Activated CD8-positive, alpha-beta T cell treated with anti-CD3 and anti-CD28 coated beads for 36 hours (primary cell): ENCODE measurements at places on chromosomes 12 and 14.

GRCh38 chr14:101780887-101781239 is 19.4 kb downstream of the PPP2R5C start:
- peak; percentile 11 for DNase-seq

DNA sequence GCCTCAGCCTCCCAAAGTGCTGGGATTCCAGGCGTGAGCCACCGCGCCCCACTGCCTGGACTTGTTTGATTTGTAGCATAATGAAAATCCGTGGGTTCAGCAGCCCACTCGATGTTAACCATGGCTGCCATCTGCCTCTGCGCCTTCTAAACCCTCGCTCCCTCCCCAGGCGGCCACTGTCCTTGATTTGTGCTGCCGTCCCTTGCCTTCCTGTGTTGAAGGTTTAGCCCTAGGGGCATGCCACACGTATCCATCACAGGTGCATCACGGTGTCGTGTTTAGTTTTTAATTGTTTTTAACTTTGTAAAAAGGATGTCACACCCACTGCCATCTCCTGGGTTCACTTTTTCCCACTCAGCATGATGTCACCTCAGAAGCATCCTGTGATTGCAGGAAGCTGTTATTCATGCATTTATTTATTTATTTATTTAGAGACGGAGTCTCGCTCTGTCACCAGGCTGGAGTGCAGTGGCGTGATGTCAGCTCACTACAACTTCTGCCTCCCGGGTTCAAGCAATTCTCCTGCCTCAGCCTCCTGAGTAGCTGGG is 24.5 kb upstream of the ULK1 start:
- DNase-seq: no peak

DNA sequence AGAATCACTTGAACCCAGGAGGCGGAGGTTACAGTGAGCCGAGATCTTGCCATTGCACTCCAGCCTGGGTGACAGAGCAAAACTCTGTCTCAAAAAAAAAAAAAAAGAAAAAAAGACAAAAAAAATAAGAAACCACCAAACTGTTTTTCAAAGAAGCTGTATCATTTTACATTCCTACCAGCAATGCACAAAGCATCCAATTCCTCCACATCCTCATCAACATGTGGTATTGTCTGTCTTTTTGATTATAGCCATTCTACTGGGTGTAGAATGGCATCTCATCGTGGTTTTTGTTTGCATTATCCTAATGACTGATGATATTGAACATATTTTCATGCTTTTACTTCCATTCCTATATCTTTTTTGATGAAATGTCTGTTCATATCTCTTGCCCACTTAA is 36.2 kb upstream of the GNG2 start:
- no peak for DNase-seq

- no peak for DNase-seq
Observed at GRCh38 chr14:105255021-105255507, 6.7 kb downstream of the BTBD6 start.

DNA sequence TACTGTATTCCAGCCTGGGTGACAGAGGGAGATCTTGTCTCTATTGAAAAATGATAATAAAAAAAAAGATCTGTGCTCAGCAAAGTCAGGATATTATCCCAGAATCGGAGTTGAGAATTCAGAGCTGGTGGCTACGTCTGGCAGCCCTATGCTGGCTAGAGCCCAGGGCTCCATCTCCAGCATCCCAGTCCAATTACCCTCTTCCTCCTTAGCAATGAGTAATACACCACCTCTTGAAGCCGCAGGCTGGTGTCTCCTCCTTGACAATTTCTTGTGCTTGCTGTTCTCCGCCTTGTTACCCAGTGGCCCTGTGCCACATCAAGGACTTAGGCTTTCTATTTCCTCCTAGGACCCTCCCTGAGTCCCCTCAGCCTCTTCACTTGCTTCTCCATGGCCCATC is 38.4 kb upstream of the DDX11 start:
- DNase-seq: no peak

DNA sequence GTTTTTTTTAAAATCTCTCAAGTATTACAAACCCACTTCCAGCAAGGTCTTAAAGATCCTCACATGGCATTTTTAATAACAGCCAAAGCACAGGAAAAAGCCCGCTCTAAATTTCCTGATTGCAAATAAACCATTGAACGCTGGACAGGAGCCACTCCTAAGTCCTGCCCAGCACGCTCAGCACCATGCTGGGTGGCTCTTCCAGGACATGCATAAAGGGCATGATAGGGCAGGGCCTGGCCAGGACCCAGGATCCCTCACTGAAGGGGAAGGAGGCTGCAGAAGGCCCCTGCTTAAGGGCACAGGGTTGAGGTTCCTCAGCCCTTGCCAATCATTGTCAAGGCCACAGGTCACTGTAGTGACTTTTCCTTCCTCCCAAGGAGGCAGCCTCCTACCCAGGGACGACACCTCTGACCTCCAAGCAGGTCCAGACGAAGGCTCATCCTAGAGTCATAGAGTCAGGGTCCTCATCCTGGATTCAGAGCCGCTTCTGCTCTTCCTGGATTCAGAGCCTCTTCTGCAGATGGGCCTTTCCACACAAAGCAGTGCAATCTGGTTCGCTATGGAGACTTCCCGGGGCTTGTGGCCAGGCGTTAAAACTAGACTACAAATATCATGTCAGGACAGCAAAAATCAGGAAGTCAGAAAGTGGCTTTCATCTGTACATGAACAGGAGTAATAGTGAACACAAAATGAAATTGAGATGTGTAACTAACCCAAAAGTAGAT is 123.8 kb downstream of the GCH1 start:
- DNase-seq: no peak

DNA sequence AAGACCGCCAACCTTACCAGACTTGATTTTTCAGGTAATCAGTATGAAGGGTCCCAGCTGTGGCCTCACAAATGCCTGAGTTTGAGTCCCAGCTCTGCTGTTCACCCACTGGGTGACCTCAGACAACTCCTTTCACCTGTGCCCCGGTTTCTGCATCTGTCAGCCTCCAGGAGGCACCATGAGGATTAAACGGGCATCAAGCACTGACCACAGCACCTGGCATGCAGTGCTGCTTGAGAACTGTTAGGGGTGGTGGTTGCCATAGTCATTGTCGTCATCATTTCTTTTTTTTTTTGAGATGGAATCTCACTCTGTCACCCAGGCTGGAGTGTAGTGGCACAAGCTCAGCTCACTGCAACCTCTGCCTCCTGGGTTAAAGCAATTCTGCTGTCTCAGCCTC is 57.9 kb downstream of the PHETA1 start:
- DNase-seq: no peak

GRCh38 chr12:132364348-132364902 is 35.0 kb upstream of the GALNT9 start:
- DNase-seq: no peak

DNA sequence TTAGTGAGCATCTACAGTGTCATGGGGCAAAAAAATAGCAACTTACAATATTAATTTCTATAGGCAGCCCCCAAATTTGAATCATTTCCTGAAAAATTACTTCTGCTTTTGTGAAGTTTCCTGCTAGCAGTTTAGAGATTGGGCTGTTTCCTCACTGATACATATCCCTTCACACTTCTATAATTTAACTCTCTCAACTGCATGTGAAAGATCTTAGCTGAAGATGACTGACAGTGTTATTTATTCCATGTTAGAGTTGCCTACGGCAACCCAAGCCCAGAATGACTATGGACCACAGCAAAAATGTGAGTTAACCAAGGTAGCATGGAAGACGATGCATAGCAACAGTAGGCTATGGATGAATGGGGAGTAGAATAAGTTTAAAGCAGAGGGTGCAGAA is at the start of gene KLRG1:
Gene KLRG1, plus strand, starts transcription at position 134 of the 400 bp plus-strand sequence. Its CDS starts 90 bp downstream, at position 224.
- peak; percentile 49 for DNase-seq

DNA sequence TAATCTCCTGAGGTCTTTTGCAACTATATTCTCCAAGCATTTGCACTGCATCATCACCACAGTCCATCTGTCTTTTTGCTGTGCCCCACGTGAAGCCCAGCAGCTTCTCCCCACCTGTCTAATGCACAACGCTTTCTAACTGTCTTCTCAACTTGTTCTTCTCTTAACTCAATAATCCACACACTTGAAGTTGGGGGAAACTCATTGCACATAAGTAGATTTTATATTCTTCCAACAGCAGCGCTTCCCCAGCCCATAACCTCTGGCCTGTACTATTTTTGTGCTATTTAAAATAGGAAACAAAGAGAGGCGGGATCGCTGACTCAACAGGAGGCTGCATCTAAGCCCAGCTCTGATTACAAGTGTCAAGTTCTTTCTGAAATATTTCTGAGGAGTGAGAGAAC is 226.7 kb downstream of the GXYLT1 start:
- no peak for DNase-seq

DNA sequence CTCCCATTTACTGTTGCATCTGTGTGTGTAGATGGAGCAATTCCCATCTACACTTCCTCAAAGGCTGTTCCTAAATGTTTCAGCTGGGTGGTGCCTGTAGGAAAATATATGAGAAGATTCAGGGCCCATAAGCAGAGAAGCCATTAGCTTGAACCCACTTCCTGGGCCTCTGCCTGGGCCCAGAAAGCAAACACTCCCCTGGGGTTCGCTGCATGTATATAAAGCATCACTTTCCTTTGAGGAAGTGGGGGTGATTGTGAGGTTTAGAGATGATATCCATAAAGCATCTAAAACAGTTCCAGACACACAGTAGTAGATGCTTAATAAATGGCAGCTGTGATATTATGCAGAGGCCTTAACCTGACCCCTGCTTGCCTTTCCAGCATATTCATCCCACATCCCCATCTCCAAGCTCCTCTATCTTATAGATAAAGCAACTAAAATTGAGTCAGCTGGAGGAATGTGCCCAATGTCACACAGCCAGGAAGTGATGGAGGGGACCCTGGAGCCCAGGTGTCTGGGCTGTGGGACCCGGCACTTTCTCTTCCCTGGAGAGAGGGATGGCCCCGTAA is 280.0 kb upstream of the CRY1 start:
- DNase-seq: peak; percentile 13

GRCh38 chr14:65223636-65224035 is 121.3 kb upstream of the MAX start:
- no peak for DNase-seq
